ENCODE measurements at places on chromosomes 16 and 17.

DNA sequence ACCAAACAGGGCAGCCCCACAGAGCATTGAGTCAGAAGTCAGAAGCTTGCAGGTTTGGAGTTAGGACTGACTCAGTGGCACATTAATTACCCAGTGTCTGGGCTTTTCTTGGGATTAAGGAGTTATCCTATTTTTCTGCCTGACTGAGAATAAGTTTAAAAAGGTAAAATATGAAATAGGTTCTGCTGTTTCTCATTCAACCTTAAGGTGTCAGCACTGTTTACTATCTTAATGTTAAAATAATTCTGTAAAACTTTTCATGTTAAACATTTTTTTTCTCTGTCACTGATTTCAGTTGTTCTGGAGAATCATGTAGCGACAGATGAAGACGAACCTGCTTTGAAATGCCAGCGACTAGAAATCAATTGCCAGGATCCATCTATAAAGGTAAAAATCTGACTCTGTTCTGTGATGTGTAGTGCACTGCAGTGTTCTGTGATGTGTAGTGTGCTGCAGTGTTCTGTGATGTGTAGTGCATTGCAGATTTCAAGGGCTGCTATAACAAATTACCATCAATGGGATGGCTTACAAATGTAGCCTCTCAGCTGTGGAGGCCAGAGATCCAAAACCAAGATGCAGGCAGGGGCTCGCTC is 128.0 kb downstream of the LAT start:
- DNase-seq, result no peak

DNA sequence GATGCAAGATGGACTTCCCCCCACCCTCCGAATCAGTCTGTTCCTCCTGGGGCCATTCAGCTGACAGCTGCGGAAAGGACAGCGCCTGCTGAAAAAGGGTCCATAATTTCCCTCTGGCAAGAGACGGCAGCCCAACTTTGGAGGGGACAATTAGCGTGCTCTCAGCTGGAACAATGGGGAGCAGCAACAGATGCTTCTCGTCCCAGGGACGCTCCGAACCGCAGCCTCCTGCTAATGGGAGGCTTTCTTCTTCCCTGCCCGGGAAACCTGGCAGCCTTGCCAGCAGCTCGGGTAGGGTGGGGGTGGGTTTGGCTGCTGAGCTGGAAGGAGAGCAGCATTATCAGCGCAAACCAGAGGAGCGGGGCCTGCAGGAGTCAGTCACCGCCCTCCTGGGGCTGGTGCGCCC is 500.0 kb upstream of the SALL1 start:
- no peak for DNase-seq

- DNase-seq, result no peak
Measured at GRCh38 chr16:65094009-65094408, 27.9 kb downstream of the CDH11 start.

GRCh38 chr17:19338031-19338990 is 24.2 kb downstream of the B9D1 start:
- DNase-seq, result no peak

- DNase-seq, result no peak
Measured at GRCh38 chr17:74202938-74203337, 540 bp upstream of the RPL38 start.

DNA sequence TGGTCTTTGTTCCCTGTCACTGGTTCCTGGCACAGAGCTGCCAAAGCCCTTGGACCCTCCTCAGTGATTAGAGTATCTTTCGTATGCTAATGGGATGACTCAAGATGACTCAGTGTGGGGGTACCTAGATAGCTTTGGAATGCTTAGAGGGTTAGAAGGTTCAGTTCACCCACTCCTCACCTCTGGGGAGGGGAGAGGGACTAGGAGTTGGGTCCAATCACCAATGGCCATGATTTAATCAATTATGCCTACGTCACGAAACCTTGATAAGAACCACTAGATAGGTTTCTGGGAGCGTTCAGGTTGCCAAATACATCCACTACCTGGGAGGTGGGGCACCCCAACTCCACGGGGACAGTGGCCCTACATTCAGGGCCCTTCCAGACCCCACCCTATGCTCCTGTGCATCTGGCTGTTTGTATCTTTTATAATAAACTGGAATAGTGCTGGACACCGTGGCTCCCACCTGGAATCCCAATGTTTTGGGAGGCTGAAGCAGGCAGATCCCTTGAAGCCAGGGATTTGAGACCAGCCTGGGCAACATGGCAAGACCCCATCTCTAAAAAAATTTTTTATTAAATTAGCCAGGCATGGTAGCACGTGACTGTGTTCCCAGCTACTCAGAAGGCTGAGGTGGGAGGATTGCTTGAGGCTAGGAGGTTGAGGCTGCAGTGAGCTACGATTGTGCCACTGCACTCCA is 29.2 kb upstream of the LITAF start:
- no peak for DNase-seq

DNA sequence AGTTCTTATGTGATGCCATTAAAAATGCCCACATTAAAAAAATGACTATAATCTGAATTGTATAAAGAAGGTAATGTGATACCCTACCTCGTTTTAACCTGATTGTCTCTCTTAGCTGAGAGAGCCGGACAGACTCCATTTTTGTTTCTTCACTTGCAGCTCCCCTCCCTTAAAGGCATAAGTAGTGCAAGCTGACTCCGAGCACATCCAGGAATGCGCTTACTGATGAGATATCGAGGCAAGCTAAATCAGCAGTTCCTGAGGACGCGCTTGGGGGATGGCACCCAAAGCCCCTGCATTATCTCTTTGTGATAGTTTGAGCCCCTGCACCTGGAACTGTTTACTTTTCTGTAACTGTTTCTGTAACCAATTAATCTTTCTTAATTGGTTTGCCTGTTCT is 6.3 kb downstream of the KRT24 start:
- DNase-seq, result no peak

DNA sequence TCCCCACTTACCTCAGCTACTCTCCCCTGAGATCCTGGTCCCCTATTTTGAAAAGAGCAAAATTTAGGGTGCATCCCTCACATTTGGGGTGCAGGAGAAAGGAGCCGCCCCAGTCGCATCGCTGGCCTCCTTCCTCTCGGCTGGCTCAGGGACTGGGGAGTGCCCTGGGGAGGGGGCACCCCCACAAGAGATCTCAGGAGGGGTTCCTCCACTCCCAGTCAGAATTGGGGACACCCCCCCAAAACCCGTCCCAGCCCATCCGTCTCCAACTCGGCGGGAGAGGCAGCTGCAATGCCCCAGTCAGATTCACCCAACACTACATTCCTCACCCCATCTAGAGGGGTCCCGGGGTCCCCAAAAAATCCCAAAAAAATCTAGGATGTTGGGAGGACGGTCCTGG is 3.5 kb upstream of the BCL6B start:
- DNase-seq, result no peak

- no peak for DNase-seq
Measured at GRCh38 chr17:80236911-80237310, 16.7 kb downstream of the SLC26A11 start.

DNA sequence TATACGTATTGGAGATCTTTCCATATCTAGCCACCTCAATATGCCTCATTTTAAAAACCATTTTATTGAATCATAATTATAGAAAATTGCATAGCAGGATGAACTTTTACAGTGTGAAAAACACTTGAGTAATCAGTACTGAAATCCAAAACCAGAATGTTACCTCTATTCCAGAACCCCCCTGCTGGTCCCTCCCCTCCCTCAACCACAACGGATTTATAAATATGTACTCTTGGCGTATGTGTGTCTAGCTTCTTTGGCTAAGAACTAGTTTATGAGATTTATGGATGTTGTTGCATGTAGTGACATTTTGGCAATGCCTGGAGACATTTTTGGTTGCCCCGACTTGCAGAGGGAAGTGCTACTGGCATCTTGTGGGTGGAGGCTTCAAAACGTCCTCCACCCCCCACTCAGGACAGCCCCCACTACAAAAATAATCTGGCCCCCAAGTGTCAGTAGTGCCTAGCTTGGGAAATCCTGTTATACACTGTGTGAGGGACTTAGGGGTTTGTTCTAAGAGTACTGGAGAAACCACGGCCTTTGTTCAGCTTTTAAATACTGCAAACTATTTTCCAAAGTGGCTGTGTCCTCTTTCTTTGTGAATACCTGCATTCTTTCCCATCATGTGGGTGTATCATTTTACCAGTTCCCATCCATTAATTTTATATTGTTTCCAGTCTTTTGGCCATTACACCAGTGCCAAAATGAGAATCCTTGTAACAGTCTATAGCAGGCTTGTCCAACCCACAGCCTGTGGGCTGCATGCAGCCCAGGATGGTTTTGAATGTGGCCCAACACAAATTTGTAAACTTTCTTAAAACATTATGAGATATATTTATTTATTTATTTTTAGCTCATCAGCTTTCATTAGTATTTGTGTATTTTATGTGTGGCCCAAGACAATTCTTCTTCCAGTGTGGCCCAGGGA is 23.7 kb downstream of the ITPRIPL2 start:
- no peak for DNase-seq

GRCh38 chr16:63530974-63531373 is 1494.7 kb upstream of the CDH8 start:
- no peak for DNase-seq

DNA sequence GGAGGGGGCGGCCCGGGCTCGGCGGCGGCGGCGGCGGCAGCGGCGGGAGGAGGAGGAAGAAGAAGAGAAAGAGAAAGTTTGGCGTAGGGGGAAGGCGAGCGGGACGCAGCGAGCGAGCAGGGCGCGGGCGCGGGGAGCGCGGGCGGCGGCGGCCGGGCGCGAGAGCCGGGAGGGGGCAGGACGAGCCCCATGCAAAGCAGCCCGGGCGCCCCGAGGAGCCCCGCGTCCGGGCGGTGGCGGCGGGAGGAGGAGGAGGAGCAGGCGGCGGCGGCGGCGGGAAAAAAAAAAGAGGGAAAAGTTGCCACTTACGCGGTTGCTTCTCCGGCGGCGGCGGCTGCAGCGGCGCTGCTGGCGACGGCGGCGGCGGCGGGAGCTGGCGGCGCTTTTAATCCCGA is 10.3 kb upstream of the ZFHX3 start:
- no peak for DNase-seq

DNA sequence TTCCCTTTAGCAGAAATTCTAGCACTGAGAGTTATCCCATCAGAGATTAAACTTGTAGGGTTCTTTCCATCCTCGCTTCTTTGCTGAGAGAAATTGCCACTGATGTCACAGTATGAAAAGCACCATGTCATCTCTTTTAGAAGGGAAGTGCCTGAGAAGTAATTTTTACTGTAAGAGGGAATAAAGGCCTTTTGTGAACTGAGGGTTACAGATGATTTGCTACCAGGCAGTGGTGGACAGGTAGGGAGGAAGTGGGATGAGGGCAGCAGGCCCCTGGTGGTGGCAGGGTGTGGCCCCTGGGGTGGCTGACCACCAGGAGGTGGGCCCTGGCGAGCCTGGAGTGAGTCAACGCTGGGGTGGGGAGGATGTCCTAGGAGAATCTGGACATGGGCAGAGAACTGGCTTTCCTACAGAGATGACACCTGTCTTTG is 6.4 kb upstream of the MILR1 start:
- no peak for DNase-seq

- no peak for DNase-seq
Measured at GRCh38 chr16:86992587-86992986, 324.6 kb downstream of the C16orf95 start.

DNA sequence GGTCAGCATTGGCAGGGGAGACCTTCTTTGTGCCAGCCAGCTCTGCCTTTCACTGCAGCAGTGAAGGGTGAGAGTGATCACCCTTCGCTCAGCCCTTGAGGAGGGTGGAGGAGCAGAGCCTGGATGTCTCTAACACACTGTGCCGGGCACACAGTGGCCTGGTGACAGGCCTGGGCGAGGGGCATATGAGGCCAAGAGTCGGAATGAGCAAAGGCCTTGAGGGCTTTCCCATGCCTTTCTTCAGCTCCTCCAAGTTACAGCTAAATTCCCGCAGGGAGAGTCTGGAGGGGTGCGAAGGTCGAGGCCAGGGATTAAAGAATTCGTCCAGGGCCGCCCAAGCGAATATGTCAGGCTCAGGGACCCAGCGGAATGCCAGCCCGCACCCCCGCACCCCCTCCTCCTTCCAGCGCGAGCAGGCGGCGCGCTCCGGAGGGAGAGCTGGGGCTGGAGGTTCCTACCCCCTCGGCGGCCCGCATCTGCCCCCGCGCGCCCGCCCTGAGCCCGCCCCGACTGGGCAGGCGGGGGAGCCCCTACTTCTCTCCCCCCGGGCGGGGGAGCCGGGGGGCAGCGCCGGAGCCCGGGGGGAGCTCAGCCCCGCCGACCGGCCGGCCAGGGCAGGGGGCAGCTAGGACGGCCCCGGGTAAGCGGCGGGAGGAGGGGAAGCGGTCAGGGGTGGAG is at the start of gene RASL10B:
TSS of gene RASL10B (plus strand) at position 401 of the 678 bp plus-strand sequence. CDS start 3,546 bp downstream, outside the sequence.
- peak; percentile 63 for DNase-seq

- DNase-seq, result no peak
Measured at GRCh38 chr17:9810100-9810949, 11.6 kb downstream of the GSG1L2 start.

GRCh38 chr16:12097523-12098428 is 121.2 kb downstream of the SNX29 start:
- DNase-seq, result peak; percentile 57

DNA sequence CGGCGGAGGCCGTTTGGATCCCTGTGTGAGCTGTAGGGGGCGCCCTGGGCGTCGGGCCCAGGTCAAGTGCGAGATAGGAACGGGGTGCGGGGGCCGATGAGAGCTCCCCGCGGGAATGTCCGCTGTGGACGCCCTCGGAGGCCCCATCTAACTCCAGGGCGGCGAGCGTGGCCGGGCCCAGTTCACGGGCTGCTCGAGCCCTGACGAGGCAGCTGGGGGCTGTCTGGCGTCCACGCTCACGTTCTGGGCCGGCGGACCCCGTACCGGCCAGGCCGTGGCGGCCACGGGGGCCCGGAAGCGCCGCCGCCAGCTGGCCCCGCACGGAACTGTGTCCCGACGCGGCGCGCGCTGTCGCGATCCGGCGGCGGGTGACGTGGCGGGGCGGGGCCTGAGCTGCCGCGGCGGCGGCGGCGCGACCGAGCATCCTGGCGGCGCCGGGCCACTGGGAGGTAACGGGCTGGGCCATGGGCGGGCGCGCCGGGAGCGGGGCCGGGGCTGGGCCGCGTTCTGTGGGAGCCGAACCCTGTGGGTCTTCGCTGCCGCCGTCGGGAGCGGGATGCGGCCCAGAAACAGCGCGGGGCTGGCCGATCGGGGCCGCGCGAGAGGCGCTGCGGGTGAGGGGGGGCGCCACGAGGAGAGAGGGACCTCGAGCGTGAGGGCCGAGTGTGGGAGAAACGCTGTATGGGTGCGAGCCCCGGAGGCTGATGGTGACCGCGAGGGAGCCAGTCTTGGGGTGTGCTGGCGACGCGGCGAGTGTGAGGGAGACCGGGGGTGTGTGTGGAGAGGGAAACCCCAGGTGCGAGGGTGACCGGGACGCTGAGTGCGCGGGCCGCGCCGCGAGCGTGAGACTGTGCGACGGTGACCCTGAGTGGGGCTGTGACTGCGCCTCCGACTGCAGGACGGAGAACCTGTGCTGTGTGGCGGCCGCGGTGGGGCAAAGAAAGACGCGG is at the start of gene SLC7A6:
TSS of gene SLC7A6 (plus strand) at position 399 of the 950 bp plus-strand sequence. CDS start 10,201 bp downstream, outside the sequence.
- peak; percentile 20 for DNase-seq

GRCh38 chr17:61614219-61614618 is 23.2 kb upstream of the NACA2 start:
- no peak for DNase-seq
